ENCODE measurements at places on chromosomes 6 and 20.

- DNase-seq, result no peak
Measured at GRCh38 chr6:42163981-42164380, 9.2 kb upstream of the GUCA1A start.

- no peak for DNase-seq
Measured at GRCh38 chr6:152085451-152085921, 278.0 kb downstream of the ESR1 start.

DNA sequence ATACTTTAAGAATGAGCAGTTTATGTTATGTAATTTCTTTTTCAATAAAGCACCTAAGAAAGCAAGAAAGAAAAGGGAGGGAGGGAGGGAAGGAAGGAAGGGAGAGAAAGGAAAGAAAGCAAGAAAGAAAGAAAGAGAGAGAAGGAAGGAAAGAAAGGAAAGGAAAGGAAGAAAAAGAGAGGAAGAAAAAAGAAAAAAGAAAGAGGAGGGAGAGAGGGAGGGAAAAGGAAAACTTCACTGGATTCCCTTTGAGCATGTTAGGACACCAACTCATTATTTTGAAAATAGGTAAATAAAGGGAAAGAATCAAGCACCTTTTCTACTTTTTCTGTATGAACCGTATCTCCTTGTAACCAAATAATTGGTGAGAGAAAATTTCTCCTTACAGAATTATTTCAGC, 32.3 kb upstream of the TOP1 start:
- no peak for DNase-seq

DNA sequence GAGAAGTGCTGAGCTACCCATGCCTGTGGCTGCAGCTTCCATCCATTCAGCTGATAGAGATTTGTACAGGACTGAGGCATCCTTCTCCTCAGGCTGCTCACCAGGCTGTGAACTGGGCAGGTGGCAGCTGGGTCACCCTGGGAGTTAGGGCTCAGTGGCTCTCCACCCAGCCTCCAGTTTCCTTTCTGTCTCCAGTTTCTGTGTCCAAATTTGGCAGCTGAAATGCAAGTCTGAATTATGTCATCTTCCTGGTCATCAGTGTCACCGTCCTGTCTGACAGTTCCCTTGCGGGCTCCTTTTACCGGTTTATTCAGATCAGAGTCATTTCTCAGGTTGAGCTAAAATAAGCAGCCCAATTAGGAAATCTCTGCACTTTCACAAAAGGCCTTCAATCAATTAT, 93.3 kb downstream of the EDN1 start:
- DNase-seq, result no peak

- no peak for DNase-seq
Measured at GRCh38 chr6:108492131-108492766, 68.5 kb upstream of the FOXO3 start.

GRCh38 chr20:32559753-32560380, 25.3 kb downstream of the NOL4L start:
- no peak for DNase-seq

DNA sequence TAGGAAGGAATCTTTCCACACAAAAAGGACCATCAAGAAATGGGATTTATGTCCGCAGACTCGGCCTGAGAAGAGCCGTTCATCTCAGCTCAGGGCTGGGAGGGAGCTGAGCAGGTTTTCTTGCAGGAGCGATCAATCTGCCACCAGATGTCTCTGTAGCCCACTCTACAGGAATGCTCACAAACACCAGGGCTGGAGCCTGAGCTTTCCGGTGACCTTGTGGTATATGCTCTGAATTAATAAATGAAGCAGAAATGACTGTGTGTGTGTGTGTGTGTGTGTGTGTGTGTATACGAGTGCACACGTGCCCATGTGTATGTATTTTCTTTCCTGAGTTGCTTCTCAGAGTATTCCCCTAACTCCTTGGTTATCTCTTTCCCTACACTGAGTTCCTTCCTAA, 12.0 kb downstream of the CD83 start:
- DNase-seq, result peak; percentile 47

- peak; percentile 65 for DNase-seq
Measured at GRCh38 chr20:37922016-37922415, 19.1 kb downstream of the VSTM2L start.

DNA sequence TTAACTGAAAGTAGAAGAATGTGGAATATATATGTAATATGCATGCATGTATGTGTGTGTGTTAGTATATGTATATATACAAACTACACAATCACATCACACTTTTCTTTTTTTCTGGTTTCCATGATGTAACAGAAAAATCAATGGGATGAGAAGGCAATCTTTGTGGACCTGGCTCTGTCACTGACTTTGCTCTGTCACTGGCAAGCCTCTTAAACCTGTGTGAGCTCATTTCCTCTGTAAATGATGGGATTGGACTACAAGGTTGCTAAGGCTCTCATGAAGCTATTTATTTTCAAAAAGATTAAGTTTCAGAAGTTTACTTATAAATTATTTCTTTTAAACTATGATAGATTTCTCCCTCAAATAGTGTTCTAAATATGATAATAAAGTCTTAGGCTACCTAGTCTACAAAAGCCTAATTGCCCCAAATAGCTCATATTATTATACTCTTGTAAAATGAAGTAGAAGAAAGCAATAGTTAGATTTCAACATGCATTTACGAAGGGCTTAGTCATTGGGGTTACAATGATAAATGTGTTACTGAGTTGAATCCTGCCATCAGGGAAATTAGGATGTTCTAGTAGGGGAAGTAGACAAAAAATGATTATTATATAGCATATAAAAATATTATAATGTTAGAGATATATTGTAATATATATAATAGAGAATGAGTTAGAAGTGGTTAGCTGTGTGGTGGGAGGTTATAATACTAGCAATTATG, 129.3 kb downstream of the AFG1L start:
- no peak for DNase-seq

GRCh38 chr6:166474721-166475565, 92.2 kb upstream of the MPC1 start:
- DNase-seq, result no peak

DNA sequence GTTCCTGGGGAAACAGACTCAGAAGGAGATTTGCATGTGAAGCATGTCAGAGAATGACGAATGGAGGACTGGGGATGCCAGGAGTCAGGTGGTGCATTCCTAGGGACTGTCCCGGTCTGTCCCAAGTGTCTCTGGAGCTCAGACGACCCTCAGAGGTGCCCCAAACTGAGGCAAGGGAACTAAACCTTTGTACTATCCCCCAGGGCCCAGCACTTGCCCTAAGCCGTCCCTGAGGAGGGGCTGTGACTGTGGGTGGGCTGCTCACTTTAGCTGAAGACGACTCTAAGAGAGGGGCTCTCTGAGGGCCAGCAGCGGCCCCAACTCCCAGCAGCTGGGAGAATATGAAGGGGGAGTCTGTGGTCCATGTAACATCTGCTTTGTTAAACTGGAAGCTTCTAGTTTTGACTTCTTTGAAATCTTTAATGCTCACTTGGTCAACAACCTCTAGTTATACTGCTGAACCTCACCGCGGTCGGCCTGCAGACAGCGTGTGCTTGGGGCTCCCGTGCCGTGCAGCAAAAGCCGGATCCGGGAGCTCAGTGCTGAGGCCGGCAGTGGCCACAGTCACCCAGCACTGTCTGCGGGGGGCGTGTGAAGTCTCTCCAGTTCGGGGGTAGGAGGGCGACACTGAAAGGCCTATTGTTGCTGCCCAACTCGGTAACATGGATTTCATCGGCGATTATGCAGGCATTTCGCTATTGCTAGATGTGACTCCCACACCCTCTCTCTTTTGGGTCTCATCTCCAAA, 34.2 kb downstream of the TUBB2B start:
- DNase-seq, result no peak

DNA sequence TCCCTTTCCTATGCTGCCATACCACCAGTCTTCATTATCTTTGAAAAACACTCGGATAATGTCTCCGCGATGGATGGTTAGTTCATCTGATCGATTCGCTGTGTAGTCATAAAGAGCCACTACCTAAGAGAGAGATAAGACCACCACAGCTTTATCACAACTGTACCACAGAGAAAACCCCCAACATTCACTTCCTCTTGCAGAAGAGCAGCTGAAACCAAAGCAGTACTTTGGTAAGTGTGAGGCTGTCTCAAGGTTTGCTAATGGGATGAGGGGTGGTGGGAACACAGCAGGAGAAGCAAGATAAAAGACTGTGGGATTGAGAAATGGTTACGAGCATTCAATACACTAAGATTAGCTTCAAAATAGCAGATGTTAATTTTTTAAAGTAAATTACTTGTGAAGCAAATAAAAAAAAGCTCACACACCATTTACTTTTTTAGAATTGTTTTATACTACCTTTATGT, 142.1 kb downstream of the MYB start:
- peak; percentile 38 for DNase-seq

- no peak for DNase-seq
Measured at GRCh38 chr20:36322131-36322530, 16.0 kb downstream of the DLGAP4 start.

DNA sequence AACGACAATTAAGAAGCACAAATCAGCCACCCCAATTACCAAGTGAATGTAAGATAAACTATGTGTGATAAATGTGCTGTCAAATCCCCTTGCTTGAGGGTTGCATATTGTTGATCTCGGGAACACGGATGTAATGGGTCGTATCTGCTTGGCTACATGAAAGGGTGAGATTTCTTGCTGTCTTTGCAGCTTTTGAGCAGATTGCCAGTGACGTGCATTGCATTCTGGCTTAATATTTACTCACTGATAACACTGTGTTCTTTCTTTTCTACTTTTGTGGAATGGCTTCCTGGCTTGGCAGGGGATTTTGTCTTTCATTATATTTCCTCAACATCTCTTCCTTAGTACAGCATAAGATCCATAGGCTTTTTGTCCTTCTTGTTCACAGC, 10.5 kb upstream of the FAM210B start:
- DNase-seq, result no peak

- DNase-seq, result no peak
Measured at GRCh38 chr6:76264468-76264867, 192.0 kb upstream of the IMPG1 start.

- no peak for DNase-seq
Measured at GRCh38 chr20:57790176-57790575, 80.4 kb upstream of the PMEPA1 start.

Measured in activated CD8-positive, alpha-beta T cell treated with anti-CD3 and anti-CD28 coated beads for 36 hours (primary cell).